Skin of body (tissue), 3 donors: ENCODE measurements at places on chromosomes 5 and 9.

GRCh38 chr5:39648848-39649227, 224.1 kb upstream of the DAB2 start:
- no peak for DNase-seq

- DNase-seq: no peak
These were observed 119.9 kb downstream of the C9orf152 start for GRCh38 chr9:110088099-110088498.

GRCh38 chr5:154729613-154730012, 25.6 kb upstream of the LARP1 start:
- DNase-seq: no peak

DNA sequence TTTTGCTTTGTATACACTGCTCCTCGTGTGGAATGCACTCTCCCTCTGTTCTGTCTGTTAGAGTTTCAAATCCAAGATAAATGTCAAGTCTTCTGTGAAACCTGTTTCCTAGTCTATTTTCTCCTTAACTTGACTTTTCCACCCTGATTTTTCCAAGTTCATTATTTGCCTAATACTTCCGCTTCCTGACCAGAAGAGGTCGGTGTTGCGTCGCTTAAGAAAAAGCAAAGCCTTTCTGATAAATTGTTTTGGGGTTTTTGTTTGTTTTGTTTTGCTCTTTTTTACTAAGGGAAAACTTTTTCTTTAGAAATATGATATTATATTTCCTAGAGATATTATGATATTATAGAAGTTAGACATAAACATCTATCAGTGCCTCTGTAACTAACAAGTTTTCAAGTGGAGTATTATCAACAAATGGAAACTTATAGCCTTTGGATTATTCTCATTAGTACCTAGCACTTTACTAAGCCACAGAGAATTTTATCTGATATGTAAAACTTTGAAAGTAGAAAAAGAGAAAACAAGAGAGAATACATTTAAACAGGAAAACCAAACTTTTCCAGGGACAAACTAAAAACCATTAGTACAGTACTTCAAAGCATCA, 55.8 kb downstream of the PHAX start:
- peak; percentile 16 for DNase-seq

DNA sequence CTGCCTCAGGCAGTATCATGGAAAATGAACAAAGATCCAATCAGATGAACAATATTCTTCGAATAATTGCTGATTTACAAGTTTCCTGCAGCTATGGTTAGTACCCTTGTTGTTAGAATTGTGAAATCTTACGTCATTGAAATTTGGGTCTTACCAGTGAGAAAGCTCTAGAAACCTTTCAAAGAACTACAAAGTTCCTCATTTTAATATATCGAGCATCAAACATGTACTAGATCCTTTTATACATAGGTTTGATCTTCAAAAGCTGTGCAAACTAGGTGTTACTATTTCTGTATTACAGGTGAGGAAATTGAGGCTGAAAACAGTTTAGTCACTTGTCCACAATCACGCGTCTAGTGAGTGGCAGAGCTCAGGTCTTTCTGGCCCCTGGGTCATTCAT, 43.7 kb upstream of the ANGPTL2 start:
- DNase-seq: no peak

- peak; percentile 97 for DNase-seq
These were observed 21.0 kb downstream of the RUSC2 start for GRCh38 chr9:35510754-35511428.

- DNase-seq: no peak
These were observed 6.5 kb upstream of the TMEM210 start for GRCh38 chr9:137178201-137178938.

DNA sequence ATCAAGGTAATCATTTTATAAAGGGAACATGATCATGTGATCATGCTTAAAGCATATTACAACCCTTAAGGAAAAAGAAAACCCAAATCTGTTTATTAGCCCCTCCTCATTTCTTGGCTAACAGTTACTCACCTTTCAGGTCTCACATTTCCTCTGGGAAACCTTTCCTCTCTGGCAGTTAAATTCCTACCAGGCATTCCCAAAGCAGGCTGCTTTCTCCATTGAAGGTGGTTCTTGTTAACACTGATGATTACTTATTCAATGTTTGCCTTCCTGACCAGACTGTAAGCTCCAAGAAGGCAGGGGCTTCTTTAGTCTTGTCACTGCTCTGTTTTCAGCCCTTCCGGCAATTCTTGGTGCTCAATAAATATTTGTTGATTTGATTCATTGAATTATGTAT, 59.9 kb downstream of the PLK2 start:
- DNase-seq: no peak

- DNase-seq: no peak
These were observed 166.3 kb upstream of the KIF2A start for GRCh38 chr5:62139741-62140140.

- no peak for DNase-seq
These were observed 194.2 kb upstream of the HAPLN1 start for GRCh38 chr5:83914662-83915418.

DNA sequence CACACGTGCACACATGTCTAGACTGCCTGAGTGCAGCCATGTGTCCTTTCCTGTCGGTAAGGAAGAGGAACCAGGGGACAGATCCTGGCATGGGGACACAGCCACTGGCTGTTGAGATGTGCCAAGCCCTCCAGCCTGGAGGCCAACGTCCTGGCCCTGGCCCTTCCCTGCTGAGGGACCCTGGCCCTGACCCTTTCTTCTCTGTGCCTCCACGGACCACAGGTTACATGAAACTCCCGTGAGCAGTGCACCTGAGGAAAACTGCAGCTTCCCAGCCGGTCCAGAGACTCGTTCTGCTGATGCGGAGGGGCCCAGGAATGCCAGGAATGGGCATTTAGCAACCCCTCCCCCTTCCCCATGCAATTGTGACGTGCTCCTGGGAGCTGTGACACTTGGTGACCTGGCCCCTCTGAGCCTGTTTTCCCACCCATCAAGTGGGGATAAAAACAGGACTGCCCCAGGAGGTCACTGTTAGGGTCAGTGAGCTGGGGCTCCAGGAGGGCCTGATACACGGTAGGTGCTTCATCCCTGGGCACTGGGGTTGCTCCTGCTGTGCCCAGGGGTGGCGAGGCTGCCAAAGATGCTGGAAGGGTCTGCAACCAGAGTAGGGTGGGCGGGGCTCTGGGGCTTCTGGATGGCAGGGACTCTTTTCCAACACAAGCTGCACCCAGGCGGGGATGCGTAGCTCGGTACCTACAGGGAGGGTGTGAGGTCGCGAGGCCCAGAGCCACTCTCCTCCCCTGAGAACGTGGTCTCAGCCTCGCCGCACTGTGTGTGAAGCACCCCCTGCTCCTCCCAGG, 151.5 kb downstream of the C9orf50 start:
- DNase-seq: no peak

- DNase-seq: peak; percentile 44
These were observed at the start of gene TCF7 for GRCh38 chr5:134113902-134114875. TSS of gene TCF7 (plus strand) at chr5:134114681. CDS start at chr5:134114907, 226 bp downstream.

DNA sequence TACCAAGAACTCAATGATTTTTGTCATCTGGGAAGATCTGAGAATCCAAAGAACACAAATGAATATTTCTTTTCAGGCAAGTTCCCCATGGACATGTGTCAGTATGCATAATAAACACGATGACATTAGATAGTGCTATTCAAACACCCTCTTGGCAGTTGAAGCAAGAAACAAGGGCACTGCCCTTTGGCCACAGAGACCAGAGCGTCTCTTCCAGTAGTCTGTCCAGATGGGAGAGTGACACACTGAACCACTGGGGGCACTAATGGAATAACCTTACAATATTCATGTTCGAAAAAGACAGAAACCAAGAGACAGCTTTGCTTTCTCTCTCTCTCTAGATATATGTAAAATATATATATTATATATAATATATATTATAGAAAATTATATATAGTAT, 301.9 kb downstream of the CTNND2 start:
- no peak for DNase-seq

DNA sequence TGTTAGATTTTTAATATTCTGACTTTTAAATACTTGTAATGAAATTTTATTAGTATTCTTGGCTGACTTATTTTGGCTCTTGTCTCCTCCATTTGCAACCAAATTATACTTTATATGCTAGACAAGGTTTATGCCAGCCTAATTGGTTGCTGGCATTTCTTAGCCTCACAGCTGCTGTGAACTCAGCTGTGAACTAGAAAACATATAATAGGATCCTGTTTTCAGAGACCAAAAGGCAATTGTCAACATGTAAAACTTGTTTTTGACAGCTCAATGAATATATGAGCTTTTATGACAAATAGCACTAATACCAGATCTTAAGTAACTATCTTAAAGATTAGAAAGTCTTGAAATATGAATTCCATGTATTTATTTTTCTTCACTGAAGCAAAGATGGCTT, 25.9 kb downstream of the KIF2A start:
- no peak for DNase-seq

GRCh38 chr9:20188616-20189369, 400.0 kb upstream of the SLC24A2 start:
- DNase-seq: peak; percentile 31

- no peak for DNase-seq
These were observed 121.3 kb downstream of the FGF10 start for GRCh38 chr5:44267909-44268308.

DNA sequence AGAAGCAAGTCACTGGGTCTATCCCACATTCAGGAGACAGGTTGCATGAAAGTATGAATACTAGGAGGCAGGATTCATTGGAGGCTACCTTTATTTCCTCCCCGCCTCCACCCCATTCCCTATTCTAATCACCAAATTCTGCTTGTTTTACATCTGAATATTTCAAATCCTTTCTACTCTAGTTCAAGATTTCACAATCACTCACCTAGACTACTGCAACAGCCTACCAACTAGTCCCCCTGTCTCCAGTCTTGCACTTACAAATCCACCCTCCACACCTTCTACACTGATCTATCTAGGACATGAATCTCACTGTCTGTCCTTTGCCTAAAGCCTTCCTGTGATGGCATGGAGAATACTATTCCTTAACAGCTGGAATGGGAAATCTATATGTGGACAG, 6.4 kb upstream of the KIF27 start:
- DNase-seq: no peak

- no peak for DNase-seq
These were observed 77.0 kb downstream of the ZCCHC7 start for GRCh38 chr9:37197158-37198038.

- no peak for DNase-seq
These were observed 68.5 kb upstream of the MYO10 start for GRCh38 chr5:17004441-17005106.

DNA sequence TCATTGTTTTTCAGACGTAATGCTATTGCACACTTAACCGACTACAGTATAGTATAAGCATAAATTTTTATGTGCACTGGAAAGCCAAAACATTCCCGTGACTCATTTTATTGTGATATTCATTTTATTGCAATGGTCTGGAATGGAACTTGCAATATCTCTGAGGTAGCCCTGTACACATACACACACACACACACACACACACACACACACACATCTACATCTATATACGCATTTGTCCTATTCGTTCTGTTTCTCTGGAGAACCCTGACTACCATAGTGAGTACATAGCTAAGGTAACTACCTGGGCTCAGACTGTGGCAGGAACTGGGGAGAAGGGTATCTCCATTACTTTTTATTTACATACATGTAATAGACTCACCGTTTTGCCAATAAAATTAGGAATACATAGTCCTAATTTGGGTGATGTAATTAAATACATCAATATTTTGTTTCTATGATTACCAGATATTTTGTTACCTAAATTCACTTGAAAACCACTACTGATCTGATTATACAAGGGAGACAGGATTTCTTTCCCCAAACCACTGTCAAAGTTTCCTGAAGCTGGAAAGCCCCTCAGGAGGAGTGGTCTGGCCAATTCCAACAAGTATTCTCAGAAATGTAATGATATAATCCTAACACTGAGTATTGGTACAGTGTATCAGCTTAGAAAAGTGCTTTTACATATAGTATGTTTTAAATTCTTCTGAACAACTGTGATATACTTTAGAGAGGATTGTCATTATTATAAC, 74.0 kb upstream of the PLPP1 start:
- no peak for DNase-seq

DNA sequence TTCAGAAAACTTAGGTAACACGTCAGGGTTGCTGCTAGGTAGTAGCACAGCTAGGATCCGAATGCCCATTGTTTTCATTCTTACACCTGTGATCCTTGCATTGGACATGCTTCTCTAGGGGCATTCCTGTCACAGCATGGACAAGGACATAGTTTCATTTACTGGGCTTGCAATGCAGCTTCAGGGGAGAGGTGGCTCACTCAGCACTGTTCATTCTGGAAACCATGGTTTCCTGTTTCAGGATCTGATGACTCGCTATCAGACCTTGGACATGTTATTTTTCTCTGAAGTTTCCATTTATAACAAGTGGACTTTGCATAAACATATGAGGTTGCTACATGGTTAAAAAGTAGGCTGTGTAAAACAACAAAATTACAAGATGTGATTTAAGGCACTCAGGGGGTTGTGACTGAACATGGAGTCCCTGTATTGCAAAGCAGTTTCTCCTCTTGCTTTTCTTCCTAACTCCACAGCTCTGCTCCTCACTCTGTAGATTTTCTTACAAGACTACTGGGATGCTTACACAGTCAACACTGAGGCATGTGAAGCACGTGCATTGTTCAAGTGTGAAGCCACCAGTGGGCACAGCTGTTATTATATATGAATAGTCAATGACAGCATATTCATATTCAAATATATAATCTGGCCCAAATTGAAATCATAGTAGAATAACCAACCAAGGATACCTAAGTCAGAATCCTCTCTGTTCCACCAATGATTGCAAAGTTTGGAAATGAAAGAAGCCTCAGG, 66.1 kb upstream of the STK32A start:
- DNase-seq: no peak

- DNase-seq: no peak
These were observed 347.3 kb upstream of the ZNF608 start for GRCh38 chr5:125093776-125094175.
